ENCODE measurements at places on chromosomes 12 and 14.

- no peak for DNase-seq
These were observed 30.5 kb downstream of the PPP2R5C start for GRCh38 chr14:101791919-101792572.

DNA sequence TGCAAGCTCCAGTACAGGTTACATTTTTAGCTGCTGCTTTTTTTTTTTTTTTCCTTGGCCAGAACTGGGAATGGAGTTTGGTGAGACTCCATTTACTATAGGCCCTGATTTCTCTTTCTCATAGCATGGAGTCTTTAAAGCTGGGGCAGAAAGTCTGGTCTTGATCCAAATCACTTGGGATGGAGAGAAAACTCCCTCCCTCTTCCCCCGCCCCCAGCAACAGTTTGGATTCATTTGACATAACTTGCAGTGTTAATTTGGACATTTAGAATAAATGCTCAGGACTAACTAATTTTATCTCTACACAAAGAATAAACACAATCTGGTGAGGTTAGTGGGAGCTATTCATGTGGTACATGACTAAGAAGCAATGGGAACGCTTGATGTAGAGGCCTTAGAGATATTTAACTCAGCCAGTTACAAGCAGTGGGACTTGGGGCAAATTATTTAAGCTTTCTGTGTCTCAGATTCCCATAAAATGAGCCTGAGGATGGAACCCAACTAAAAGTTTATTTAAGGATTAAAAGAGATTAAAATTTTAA, 107.3 kb upstream of the ARHGAP5 start:
- no peak for DNase-seq

GRCh38 chr12:57717131-57717530, 21.4 kb downstream of the AGAP2 start:
- no peak for DNase-seq

GRCh38 chr12:117120787-117121186, 21.6 kb upstream of the TESC start:
- no peak for DNase-seq

DNA sequence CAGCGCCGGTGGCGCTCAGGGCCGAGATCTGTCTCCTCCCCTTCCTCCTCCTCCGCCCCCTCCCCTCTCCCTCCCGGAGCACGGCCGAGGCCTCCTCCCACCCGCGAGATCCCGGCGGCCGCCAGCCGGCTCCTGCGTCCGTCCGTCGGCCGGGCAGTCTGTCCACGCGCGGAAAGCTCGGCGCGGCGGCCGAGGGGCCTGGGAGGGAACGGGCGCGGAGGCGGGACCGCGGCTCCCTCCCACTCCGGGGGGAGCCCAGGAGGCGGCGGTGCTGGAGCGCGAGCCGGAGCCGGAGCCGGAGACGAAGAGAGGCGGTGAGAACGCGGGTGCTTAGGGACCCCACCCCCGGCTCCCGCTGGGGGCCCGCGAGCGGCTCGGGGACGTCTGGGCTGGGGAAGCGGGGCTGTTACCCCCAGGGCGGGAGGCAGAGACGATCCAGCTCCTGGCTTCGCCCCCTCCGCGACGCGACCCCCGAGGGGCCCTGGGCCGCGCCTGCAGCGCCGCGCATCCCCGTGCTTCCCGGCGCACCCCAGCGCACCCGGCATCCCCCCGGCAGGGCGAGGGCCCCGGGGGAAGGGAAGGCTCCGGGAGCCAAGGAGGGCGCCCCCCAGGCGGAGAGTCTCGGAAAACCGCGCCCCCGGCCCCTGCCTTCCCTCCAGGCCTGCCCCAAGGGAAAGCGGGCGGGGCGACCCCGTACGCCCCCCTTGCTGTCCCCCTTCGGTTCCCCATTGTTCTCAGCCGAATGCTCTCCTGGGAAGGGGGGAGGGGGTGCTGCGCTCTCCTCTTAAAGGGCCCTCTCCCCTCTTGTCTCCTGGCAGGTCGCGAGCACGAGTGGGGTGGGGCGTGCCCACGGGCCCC, at the start of gene DTX1:
Gene DTX1, plus strand, starts transcription at position 100 of the 858 bp plus-strand sequence. CDS start 1,463 bp downstream, outside the sequence.
- no peak for DNase-seq

DNA sequence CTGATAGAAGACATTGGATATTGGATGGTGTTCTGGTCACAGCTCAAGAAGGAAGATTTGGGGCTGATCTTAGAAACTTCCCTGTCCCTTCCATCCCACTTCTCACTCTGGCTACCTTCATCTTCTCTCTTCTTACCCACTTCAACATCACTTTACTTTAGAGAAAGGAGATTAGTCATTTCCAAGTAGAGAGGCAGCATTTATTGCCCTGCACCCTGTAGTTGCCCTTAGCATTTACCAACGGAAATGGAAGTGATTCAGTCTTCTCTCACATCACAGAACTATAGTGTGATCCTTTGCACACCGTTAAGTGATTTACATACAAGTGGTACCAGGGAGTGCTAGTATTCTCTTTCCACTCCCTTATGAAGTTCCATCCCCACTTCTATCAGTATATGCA, 52.4 kb downstream of the PHLDA1 start:
- DNase-seq, result no peak

GRCh38 chr12:18567787-18568186, 170.0 kb downstream of the PLCZ1 start:
- DNase-seq, result no peak

GRCh38 chr12:12398026-12398859, 41.4 kb downstream of the BORCS5 start:
- DNase-seq, result no peak

GRCh38 chr12:121723200-121723599, 10.6 kb downstream of the TMEM120B start:
- DNase-seq, result no peak

DNA sequence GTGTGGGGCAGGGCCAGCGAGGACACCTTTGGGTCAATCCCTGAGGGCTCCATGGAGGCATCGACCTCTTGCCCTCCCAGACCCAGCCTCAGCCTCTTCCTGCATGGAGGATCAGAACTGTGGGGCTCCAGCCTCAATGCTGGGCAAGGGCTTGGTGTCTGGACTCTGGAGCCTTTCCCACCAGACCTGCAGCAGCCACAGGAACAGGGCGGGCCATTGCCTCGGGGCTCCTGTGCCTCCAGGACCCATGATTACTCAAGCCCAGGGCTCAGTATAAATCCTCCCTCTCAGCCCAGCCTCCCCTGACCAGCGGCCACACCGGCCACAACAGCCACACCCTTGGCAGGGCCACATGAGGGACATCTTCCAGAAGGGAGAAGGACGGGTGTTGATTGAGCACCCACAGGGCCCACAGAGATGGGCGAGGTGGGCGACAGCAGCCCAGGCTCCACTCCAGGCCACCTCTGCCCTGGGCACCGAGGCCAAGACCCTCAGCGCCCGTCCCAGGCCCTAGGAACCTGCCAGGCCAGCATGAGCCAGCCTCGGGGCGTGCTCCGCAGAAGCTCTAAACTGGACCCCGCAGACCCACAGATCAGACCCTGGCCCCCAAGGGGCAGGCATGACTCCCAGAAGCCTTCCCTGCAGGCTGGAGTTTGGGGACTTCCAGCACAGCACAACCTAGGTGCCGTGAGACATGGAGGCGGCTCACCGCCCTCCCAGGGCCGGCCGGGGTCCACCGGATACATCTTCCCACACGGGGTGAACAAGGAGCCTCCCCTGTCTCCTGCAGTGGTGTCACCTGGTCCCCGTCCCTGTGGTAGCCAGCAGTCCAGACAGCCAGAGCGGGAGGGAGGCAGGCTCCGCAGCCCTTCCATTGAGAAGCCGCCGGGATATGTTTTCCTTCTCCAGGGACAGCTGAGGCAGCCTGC, 25.1 kb downstream of the NCOR2 start:
- DNase-seq, result no peak

DNA sequence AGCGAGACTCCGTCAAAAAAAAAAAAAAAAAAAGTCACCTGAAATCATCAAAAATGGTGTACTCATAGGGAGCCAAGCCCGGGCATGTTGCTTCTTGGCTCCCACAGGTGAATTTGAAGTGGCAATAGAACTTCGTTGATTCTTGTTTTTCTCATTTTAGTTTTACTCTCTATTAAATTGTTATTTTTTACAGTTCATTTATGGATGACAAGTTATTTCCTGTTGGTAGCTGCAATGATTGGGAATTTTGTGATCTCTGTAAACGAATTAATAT, 1.3 kb downstream of the TM7SF3 start:
- DNase-seq, result no peak

DNA sequence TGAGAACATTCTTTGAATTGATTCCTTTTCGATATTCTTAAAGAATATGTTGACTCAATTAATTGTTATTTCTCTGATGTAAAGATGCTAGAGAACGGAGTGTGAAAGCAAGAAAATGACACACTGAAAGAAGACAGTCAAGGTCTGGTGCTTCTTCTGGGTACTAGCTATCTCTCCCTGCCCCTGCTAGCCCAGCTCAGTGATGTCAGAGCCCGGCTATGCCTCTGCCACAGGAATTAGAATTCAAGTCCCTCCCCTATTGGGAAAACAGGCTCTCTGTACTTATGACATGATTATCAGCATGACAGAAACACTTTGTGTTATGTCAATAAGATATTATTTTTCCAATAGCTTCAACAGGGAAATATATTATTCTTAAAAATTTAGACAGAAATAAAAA, 252.4 kb downstream of the KCNC2 start:
- DNase-seq, result no peak

GRCh38 chr12:70660620-70661219, 23.5 kb upstream of the PTPRB start:
- DNase-seq, result no peak

DNA sequence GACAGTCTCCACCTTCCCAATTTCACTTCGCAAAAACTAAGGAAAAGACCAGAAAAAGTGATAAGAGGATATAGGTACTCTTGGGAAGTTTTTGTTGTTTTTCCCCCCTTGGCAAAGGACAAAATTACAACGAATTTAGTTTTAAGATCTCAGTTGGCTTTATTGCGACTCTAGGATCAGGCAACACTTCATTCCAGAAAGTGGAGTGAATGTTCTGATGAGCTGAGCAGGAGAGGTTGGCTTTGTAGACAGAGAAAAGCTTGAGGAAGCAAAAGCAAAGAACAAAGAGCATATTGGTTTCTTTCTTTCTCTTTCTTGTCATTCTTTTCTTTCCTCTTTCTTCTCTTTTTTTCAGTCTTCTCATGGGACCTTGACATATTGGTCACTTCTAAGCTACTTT, 640 bp upstream of the ZFYVE1 start:
- DNase-seq, result no peak

DNA sequence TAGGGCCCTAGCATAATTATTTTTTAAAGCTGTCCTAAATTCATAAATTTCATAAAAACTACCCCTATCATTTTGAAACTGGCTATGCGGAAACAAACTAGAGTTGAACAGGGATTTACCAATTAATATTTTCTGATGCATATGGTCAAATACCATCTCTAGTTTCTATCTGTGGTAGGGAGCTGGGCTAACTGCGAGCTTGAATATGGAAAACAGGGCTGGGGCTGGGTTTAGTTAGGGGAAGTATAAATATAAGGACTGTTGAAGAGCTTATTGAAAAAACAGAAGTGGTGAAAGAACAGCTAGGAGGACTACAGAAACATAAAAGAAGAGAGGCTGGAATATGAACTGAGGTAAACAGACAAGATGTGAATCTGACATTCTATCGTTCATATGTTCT, 91.8 kb downstream of the SLC38A1 start:
- no peak for DNase-seq

DNA sequence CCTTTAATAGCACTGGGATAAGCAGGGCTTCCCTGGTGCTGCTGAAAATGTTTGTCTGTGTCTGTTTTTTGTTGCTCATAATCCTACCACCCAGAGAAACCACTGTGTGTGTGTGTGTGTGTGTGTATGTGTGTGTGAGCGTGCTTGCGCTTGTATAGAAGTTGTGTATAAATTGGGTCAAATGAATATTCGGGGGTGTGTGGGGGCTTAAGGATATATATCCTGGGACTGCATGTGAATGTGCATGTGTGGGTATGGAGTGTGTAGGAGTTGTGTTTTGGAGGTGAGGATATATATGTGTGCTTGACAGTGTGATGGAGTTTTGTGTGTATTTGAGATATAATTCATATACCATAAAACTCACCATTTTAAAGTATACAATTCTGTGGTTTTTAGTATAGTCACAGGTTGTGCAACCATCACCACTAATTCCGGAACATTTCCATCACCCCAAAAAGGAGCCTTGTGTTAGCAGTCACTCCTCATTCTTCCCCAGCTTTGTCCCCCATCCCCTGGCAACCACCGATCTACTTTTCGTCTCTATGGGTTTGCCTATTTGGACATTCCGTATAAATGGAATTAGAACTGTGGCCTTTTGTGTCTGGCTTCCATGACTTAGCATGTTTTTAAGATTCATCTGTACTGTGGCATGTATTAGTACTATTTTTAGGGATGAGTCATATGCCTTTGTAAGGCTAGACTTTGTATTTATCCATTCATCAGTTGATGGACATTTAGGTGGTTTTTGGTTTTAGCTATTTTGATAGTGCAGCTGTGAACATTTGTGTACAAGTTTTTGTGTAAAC, 25.6 kb downstream of the TCTN1 start:
- DNase-seq, result no peak

- no peak for DNase-seq
These were observed 251.4 kb upstream of the ATP2B1 start for GRCh38 chr12:89960011-89960507.

- DNase-seq, result no peak
These were observed 1.8 kb upstream of the TESC start for GRCh38 chr12:117100851-117101673.

DNA sequence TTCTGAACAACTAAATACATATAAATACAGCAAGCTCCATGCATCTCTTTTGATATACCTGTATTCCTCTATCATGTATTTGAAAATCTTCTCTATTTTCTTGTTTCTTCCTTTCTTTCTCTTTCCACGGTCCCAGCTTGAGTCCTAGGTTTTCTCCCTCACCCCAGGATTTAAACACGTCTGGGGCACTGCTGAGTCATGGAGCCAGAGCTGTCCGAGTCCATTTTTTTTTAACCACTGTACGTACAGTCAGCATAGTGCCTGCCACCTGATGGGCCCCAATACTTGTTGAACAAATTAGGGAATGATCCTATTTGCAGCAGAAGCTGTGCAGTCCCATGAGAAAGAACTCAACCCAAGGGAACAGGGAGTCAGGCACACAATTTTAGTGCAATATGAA, 158.1 kb downstream of the ATP23 start:
- no peak for DNase-seq
